ENCODE measurements at places on chromosomes 1 and 21.

DNA sequence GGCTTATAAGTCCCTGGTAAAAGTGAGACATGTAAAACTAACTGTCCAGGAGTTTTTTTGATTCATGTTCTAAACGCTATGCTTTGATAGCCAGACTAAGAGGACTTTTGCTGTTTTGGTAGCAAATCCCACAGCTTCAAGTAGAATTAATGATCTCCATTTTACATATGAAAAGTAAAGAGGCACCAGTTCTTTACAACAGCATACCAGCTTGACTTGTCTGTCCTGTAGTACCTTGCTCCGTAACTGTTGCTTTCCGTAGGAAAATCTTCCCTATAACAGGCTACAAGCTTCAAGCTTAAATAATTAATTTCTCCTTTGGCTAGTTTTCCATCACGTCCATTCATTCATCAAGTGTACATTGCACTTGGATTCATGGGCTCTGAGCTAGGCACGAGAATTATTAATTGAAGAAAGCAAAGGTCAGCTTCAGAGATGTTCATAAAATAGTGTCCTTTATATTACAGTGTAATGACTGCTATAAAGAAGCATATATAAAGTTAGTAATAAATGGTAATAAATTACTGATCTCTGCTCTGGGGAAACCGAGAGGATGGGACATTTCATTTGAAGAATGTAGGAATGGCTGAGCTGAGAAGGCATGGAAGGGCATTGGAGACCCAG lies 29.2 kb downstream of the B3GALT5 start:
- no peak for DNase-seq

GRCh38 chr1:54716299-54717047 lies 812 bp downstream of the TTC4 start:
- DNase-seq = no peak

GRCh38 chr1:4755864-4756504 lies 101.6 kb downstream of the AJAP1 start:
- no peak for DNase-seq

GRCh38 chr1:202081992-202082391 lies 40.7 kb upstream of the GPR37L1 start:
- DNase-seq = no peak
